Right kidney (tissue), 9 donors: ENCODE measurements at places on chromosomes 5 and 9.

- DNase-seq: no peak
Observed at GRCh38 chr9:16422114-16422513, 448.4 kb downstream of the BNC2 start.

GRCh38 chr5:128965011-128965637 lies at the start of gene SLC27A6:
SLC27A6 (plus strand) TSS chr5:128965488; CDS start chr5:128966138, 650 bp downstream.
- DNase-seq: peak; percentile 69

- DNase-seq: peak; percentile 80
Observed at GRCh38 chr5:180352116-180353047, 754 bp downstream of the GFPT2 start.

DNA sequence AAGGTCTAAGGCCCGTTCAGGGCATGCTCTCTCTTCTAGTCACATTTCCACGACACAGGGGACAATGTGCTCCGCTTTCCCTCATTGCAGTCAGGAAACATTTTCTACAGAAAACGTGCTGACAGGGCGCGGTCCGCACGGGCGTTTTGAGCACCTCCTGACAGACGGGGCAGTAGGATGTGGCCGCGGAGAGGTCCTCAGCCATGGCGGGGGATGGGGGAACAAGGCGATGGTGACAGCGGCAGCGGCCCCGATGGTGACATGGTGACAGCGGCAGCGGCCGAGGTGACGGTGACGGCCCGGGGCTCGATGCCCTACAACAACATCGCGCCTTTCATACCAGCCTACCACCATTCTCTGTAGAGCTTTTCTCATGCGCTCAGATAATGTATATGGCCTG lies 4.1 kb downstream of the PLPP1 start:
- DNase-seq: no peak

DNA sequence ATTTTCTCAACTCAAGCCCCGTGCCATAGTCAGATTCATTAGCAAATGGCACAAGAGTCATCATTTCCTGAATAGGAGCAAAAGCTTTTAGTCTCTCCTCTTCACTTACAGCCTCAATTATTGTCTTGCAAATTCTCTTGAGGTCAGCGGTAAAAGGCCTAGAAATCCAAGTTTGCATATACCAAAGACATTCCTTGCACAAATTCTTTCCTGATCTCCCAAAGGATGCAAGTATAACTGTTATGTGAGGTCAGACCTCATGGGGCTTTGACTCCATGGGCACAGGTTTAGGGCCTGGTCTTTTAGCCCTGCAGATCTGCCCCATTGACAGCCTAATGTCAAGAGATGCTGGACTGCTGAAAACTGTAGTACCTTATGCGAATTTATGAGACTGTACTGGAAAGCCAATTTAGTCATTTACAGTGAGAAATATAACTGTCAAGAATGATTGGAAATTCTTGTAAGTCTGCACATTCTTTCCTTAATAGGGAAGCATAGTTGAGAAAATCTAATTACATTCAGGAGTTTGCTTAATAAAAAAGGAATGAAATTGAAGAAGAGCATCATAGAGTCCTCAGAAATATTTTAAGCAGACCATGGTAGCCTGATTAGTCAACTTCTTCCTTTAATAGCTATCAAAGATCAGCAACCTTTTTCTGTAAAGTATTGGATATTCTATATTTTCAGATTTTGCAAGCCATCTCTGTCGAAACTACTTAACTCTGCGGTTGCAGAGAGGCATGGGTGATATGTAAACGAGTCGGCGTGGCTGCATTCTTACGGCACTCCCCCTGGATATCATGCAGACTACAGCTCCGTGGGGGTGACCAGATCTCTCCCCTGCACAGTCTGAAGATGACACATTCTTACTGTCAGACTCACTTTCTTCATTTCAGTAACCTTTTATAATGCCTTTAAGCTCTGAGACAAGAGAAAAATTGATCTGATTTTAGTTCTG lies 45.2 kb downstream of the GCNT4 start:
- DNase-seq: no peak
